Placental epithelial cell (primary cell): ENCODE measurements at places on chromosomes 2 and 18. TPM values are rescaled to one million over a fixed set of nuclear protein-coding genes. Genes with fewer than 3 reads are reported as not detected.

Gene TUBB8B
- total RNA-seq: not detected in 2 replicates

Gene KIF1A
- total RNA-seq: under 0.01 TPM in 1 of 2 replicates, not detected in the other

Gene UGT1A5
- total RNA-seq: 0.22 TPM in 1 of 2 replicates, not detected in the other

Gene CCDC150
- 4.3 and 4.8 TPM in 2 replicates for total RNA-seq

Gene PTPRN
- total RNA-seq: under 0.01 and 0.11 TPM in 2 replicates
